ENCODE measurements at places on chromosomes 7 and 10.

GRCh38 chr10:78947226-78947625, 121.5 kb upstream of the ZMIZ1 start:
- no peak for DNase-seq

- DNase-seq, result no peak
These were observed 27.8 kb downstream of the RHEB start for GRCh38 chr7:151491859-151492258.

DNA sequence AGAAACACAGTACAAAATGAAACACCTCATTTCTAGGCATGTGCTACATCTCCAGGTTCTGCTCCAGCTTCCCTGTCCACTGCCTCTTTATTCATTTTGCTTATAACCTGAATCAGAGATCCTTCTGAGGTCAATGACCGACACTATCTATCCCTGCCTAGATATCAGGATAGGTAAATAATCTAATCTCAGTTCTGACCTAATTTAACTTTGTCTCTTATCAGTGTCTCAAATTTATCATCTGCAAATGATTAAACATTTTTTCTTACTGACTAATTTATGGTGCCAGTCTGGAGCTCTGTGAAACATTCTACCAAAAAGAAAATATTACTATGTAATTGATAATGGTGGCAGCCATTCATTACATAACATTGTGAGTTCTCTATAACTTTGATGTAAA, 61.1 kb downstream of the SGCE start:
- no peak for DNase-seq

DNA sequence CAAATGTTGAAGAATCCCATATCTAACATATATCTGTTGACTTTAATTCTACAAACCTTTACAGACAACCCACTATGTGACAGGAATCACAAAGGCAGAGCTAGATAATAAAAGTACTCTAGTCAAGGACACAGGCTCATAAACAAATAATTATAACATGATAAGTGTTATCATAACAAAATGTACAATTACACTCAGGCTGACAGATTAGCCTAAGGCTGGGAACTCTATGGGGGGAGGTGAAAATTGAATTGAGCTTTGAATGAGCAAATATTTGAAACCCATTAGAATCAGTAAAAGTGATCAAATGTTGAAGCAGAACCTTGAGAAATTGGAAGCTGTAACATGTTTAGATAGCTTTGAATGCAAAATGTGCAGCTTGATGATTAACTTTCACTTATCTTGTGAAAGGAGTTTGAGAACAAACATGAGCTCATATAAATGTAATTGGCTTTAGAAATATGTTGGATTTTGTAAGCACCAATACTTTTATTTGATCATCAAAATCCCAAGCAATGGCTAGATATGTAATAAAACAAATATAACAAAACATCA, 970.2 kb downstream of the SORCS3 start:
- DNase-seq, result no peak

DNA sequence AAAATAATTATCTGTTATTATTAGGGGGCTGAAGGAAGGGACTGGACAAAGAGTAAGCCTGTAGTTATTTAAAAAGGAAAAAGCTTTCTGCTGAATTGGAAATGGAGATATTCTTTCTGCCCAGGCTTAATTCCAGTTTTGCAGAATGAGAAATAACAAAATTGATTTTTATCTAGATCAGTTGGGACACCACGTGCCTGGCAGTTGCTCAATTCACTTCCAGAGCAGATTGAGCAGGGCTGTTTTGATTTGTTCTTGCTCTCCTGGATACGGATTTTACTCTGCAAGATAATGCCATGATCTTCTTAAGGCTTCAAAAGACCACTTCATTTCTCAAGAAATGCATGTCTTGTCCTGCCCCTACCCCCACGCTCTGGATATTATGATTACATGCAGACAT, 524.3 kb downstream of the TCERG1L start:
- DNase-seq, result no peak

- no peak for DNase-seq
These were observed 88.4 kb downstream of the CCDC71L start for GRCh38 chr7:106572394-106573124.

GRCh38 chr10:70426823-70427222, 14.7 kb downstream of the NODAL start:
- no peak for DNase-seq

GRCh38 chr7:25849500-25850184, 302.4 kb upstream of the NFE2L3 start:
- DNase-seq, result no peak

Measured in NAMALWA (cell line).